ENCODE measurements at places on chromosomes 4 and X. TPM values are rescaled to one million over a fixed set of nuclear protein-coding genes. Genes with fewer than 3 reads are reported as not detected.

DNA sequence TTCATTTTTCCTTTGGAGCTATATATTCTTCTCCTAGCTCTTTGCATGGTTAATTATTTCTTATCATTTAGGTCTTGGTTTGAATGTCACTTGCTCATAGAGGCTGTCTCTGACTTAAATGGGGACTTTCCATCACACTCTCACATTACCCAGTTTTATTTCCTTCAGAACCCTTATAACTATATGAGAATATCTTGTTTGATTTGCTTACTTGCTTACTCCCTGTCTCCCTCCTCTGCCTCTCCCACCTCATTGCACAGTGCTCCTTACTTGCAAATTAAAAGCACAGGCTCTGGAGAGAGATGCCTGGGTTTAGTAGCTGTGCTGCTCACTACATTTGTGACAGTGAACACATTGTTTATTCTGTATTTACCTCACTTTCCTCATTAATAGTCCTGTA, 174.6 kb downstream of the SOWAHB start:
- no peak for DNase-seq

- no peak for DNase-seq
Measured at GRCh38 chr4:132056496-132056895, 1092.6 kb upstream of the PCDH10 start.

DNA sequence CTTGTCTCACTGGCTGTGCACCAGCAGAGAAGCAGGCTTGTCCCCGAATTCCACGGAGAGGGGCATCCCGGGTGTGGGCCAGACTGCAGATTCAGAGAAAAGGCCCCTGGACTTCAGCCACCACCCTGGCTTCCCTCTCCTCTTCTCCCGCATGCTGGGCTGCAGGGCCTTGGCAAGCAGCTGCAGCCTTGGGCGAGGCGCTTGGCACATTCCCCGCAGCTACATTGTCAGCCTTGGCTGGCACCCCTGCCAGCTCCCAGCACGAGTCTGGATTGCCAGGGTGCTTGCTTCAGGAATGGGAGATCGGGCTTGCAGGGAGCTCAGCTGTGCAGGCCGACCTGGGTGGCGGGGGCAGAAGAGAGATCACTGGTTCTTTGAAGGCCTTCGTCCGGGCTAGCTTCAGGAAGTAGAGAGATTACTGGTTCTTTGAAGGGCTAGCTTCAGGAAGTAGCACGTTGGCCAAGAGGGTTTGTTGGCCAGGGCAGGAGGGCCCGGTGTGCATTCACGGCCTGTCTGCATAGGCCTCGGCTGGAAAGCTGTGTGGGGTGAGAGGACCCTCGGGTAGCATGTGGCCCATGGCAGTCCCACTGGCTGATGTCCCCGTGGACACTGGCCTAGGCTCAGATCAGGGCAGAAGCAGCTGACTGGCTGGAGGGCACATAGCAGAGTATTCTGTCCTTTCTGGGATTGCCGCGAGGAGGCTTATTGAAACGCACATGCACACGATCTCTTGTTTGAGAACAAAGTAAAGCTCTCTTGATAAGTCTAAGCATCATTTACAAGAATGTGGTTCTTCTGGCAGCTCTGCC, 2.7 kb downstream of the ABCD1 start:
- peak; percentile 59 for DNase-seq

GRCh38 chr4:65126200-65126599, 544.1 kb downstream of the EPHA5 start:
- no peak for DNase-seq

GRCh38 chr4:112759313-112759712, 122.4 kb downstream of the LARP7 start:
- no peak for DNase-seq

DNA sequence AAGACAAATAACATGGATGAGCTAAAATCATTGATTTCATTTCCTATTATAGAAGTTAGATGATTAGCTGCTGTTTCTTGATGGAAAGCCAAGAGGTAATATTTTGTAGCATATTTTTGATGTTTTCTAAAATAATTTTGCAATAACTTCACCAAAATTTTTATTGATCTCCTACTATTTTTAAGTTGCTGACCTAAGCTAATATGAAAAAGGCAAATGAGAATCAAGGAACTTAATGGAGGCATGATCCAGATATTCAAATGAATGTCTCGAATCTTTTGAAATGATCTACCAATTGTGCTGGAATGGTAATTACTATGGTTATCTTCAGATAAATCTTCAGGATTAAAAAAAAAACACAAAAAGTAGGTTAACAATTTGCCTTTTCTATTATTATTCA, 1591.4 kb upstream of the PCDH7 start:
- DNase-seq, result no peak

DNA sequence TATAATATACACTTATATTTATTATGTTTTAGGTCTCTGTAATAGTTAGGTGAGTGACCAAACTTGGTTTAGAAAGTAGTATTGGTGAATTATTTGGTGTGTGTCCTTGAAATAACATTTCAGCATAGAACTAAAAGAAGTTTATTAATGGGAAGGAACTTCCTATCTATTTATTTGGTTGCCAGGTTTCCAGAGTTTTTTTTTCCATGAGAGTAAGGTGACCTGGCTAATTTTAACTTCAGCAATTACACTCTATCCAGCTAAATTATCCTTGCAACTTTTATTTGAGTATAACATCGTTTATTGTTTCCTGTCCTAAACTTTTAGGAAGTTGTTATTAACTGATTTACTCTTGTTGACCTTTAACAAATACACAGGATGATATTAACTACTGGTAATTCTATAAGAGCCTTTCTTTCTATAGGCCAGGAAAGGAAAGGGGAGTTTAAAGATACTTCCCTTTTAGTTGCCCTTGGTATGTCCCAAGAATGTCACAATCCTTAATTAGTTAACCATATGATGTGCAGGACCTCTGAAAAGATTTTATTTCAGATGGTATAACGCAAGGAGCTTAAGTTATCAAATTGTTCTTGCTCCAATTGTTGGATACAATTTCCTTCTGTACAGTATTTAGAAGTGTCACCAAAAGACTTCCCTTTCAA, 18.9 kb downstream of the PRDM8 start:
- no peak for DNase-seq

GRCh38 chr4:3648731-3649130, 116.5 kb upstream of the LRPAP1 start:
- DNase-seq, result no peak

Gene ARR3
- not detected for total RNA-seq

DNA sequence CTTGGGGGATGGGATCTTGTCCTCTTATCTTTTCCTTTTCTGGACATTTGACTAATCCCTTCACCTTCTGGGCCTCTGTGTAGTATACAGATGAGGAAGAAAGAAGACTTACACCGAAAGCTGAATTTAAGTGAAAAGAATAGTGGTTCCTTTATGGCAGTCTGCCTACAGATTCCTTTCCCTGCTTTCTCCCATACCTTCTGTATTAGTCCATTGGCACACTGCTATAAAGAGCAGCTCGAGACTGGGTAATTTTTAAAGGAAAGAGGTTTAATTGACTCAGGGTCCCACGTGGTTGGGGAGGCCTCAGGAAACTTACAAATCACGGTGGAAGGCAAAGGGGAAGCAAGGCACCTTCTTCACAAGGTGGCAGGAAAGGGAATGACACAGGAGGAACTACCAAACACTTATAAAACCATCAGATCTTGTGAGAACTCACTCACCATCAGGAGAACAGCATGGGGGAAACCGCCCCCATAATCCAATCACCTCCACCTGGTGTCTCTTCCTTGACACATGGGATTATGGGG, 34.0 kb upstream of the CD38 start:
- no peak for DNase-seq

Gene NAP1L5
- 36.2 TPM for total RNA-seq

DNA sequence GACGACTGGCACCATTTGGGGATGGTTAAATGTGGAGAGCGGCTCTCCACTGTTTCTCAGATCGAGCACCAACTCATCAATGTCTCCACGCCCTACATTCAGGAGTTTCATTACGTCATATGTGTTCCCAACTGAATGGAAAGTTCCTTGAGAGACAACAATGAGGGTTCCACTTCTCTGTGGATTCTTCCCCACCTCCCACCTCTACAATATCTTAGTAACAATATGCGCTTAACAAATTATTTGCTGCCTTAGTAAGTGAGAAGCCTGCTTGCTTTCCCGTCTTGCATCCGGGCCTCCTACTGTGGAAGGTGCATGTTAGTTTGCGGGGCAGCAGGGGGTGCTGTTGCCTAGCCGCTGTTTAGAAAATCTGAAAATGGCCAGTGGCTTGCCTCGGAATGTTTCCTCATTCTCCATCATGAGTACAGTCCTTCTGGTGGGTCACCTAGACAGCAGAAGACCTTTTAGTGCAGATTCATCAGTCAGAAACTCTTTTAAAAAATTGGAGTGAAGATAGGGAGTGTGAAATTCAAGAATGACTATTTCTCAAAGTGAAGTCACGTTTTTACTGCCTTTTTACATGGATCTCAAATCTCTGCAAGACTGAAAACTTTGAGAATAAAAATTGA, 55.7 kb downstream of the PHOX2B start:
- DNase-seq, result peak; percentile 30

- DNase-seq, result no peak
Measured at GRCh38 chrX:131951166-131951565, 71.9 kb upstream of the STK26 start.
